ENCODE measurements at places on chromosomes 4 and X.

- no peak for DNase-seq
Measured at GRCh38 chrX:36160081-36160480, 240.5 kb downstream of the CFAP47 start.

GRCh38 chrX:84118769-84119168 is 69.2 kb downstream of the RPS6KA6 start:
- DNase-seq, result no peak

GRCh38 chr4:74433043-74433442 is 11.9 kb upstream of the AREG start:
- DNase-seq, result peak; percentile 36

GRCh38 chrX:72045141-72045540 is 86.6 kb downstream of the RTL5 start:
- DNase-seq, result no peak

GRCh38 chr4:15794426-15794825 is 16.3 kb downstream of the CD38 start:
- no peak for DNase-seq

GRCh38 chrX:16376056-16376455 is 208.8 kb downstream of the MAGEB17 start:
- no peak for DNase-seq

GRCh38 chr4:8318509-8318908 is 49.0 kb downstream of the HTRA3 start:
- no peak for DNase-seq
